Gastrocnemius medialis (tissue), 4 donors: ENCODE measurements at places on chromosomes 1 and 21.

GRCh38 chr1:212104586-212105325 is 69.2 kb downstream of the DTL start:
- no peak for DNase-seq

- DNase-seq, result no peak
These were observed 281.9 kb upstream of the POU3F1 start for GRCh38 chr1:38328278-38329035.

DNA sequence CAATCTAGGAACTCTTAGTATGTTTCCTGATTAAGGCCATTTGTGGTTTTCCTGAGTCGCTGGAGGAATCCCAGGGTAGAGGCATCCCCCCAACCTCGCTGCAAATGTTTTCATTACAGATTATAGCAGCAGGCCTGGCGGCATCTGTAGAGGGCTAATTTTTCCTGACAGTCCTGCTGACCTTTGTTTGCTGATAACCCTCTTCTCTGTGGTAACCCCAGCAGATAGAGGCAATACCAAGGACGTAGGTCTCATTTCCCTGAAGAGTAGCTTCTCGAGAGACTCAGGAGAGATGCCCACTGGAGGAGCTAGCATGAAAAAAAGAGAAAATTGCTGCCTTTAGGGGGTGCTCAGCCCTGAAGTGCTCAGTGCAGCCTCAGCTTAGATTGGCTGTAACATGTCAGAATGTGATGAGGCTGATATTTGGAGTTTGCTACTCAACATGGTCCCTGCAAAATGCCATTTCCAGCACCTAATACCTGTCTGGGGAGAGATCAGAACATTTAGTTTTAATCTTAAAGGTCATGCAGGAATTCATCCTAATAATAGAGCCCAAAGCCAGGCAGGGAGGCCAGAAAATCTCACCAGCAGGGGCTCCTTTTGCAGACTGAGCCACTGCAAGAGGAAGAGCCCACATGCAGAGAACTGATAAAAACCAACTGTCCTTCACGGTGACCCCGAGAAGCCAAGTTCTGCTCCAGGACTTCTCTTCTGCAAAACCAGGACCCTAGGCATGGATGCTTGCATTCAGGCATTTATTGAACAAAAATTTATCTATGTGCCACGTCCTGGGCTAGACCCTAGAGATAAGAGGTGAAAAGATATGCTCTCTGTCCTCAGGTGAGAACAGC is 184.5 kb downstream of the KAZN start:
- DNase-seq, result no peak

- DNase-seq, result no peak
These were observed 78.8 kb downstream of the EPHB2 start for GRCh38 chr1:22789356-22789994.

DNA sequence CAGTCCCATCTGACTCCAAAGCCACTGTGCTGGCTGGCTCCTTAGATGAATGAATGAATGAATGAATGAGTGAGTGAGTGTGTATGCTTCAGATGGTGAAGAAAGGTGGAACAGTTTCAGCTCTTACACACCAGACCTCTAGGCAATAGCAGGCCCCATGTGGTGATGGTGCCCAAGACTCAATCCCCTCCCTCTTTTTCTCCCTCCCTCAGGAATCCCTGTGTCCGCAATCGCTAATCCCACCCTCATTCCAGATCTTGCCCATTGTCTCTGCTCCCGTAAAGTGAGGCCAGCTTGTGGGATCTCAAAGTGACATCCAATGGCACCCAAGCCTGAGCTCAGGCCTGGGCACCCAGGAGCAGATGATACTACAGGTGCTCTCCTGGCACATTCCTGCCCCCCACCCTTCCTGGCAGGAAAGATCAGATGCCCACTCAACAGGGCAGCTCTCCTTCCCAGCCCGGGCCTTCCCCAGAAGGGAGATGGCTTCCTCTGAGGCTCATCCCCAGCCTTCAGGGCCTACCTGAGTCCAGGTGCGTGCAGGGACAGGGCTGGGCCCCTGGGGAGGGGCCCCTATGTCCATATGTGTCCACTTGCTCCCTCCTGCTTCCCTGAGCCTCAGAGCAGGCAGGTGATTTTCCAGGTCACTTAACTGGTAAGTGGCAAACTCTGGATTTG is 106.4 kb downstream of the HMGB4 start:
- DNase-seq, result no peak

DNA sequence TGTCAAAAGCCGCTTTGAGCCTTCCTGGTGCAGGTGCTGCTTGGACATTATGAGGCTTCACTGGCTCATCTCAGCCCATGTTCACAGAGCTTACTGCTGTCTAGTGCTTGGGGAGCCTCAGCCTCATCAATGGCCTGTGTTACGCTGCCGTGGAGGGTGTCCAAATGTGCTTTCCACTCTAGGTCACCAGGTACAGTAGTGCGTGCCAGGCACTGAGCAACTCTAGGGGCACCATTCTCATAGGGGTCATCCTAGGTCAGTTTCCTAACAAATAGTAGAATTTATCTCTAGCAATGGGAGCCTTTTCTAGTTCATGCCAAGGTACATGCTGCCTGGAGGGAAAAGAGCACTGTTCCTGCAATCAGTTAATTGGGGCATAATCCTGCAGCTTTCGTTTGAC is 193.8 kb downstream of the DYRK1A start:
- DNase-seq, result no peak

DNA sequence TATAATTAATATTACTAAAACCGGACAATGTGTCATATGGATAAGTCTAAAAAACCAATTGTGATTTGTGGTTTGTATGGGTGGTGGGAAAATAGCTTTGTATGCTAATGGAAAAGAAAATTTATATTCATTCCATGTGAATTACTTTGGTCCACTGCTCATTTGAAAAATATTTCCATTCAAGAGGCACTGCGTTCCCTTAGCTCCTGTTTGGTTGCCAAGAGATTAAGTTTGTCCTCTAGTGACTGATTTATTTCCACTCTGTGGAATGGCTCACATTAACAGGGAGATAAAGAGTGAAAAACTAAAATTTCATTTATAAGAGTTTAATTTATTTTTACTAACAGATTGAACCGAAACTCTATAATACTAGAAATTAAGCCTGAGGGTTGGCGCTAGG is 744.1 kb upstream of the CHRM3 start:
- no peak for DNase-seq

DNA sequence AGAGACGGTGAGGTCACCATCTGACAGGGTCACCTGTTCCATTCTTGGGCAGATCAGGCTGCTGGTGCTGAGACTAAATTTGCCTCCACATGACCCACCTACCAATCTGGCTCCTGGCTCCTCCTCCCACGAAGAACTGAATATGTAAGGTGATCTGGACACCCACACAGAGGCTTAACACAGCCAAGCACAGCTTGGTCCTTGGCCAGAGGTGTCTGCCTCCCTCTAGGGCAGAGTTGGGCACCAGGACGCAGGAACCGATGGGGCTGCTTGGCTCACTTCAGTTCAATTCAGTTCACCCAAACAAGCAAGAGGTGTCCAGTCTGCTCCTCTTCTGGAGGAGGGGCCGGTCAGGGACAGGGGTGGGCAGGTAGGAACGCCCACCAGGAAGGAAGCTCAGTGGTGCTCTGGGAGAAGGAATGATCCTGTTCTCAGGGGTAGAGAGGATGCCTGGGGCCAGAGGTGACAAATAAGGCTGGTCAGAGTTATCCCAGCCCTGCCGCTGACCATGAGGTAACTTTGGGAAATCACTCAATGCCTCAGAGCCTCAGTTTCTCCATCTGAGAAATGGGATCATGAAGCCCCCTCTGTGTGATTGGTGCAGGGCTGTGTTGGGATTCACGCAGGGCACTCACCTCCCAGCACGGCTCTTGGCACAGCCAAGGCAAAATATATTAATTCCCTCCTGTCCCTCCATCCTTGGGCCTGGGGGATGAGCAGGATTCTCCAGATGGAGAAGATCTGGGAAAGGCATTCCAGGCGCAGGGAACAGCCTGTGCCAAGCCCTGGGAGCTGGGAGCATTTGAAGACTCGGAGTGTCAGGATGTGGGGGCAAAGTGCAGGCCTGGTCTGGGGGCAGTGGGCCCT is 284.5 kb downstream of the PTPRU start:
- no peak for DNase-seq

DNA sequence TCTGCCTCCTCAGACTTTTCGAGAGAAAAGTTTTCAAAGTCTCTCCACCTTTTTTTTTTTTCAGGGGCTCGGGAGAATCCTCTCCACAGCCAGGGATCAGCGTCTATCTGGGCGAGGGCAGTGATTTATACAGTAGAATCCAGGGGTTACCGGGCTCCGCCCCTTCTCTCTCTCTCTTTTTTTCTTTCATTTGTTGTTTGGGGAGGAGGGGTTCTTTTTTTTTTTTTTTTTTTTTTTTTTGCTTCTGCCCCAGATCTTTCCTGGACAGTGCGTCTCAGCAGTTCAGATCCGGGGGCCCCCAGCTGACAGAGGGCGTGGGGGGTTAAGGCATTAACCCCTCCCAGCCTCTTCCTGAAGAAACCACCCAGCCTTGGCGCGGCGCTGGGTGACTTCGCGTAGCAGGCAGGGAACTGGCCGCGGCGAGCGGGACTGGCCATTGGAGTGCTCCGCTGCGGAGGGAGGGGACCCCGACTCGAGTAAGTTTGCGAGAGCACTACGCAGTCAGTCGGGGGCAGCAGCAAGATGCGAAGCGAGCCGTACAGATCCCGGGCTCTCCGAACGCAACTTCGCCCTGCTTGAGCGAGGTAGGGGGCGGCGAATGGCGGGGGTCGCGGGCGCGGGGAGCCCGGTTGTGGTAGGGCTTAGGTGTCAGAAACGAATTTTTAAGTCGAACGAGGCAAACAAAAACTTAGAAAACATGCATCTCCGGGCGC is at the start of gene S1PR1:
Gene S1PR1 (plus strand): TSS at position 504 of the 713 bp plus-strand sequence. CDS start 1,966 bp downstream, outside the sequence.
- DNase-seq, result peak; percentile 14

DNA sequence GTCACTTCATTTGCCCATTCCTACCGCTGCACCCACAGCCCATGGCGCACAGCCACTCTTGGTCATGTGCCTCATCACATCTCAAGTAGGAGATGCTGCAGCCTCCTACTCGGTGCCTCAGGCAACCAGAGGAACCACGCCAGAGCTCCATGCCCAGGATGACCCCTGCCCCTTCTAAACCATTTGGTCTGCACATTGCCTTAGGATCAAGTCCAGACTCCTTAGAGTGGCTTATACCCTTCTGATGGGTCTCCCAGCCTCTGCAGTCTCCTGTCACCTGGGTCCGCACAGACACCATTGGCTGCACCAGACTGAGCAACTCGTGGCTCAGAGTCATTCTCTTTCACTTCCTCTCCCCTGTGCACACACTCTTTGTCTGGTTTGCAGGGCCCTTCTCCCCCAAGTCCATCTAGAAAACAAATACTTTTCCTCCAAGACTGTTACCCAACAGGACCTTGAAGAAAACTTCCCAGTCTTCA is 2.2 kb upstream of the ADORA3 start:
- DNase-seq, result no peak

DNA sequence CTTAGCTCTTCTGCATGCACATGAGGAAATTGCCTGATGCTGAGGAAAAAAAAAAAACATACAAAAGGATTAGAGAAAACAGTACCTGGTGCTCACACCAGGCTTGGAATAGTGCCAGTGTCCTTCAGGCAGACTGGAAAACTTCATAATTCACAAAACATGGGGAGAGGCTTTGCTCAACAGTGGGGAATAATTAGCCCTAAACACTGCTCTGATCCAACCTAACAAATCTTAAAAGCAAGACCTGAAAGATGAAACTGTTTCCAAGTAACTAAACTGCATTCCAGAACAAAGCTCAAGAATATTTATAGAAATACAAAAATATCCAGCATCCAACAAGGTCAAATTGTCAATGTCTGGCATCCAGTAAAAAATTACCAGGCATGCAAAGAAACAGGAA is 124.8 kb downstream of the AK5 start:
- no peak for DNase-seq

GRCh38 chr1:96416701-96417444 is 304.7 kb upstream of the PTBP2 start:
- DNase-seq, result no peak

DNA sequence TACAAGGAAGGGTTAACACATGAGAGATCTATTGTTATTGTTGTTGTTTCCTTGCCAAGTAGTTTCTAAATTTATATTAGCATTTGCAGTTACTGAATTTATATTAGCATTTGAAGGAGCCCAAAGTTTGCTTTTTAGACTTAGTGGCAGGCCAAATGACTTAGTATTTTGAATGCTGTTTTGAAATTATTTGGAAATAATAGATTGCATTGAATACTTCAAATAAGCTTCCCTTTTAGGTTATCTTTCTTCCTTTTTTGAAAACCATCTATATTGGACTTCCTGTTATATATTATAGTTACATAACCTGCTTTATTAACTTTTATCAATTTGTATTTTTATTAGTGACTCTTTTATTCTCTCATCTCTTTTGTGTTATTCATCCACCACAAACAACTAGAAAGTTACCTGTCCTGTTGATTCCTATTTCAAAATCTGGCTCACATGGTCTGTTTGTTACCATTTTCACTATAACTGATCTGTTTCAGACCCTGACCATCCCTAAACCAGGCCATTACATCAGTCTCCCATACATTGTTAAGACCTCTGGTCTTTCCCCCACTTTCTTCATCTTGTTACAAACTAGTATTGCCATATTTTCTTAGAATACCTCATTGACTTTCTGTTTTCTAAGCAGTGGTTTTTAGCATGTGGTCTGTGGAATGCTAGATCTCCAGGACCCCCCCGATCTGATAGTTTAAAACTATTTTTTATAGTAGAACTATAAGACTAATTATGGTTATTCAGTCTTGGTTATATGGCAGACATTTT is 185.2 kb downstream of the RASAL2 start:
- DNase-seq, result no peak

DNA sequence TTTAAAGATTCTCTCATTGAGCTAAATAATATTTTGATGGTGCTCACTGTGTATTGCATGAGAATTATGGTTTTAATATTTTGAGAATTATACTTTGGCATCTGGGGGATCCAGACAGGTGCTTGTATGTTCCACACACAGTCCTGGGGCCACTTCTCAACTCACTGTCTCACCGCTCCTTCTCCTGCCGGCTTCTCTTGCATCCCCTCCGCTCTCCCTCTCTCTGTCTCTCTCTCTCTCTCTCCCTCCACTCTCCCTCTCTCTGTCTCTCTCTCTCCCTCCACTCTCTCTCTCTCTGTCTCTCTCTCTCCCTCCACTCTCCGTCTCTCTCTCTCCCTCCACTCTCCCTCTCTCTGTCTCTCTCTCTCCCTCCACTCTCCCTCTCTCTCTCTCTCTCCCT is 32.2 kb upstream of the ZC3H12A start:
- DNase-seq, result no peak

DNA sequence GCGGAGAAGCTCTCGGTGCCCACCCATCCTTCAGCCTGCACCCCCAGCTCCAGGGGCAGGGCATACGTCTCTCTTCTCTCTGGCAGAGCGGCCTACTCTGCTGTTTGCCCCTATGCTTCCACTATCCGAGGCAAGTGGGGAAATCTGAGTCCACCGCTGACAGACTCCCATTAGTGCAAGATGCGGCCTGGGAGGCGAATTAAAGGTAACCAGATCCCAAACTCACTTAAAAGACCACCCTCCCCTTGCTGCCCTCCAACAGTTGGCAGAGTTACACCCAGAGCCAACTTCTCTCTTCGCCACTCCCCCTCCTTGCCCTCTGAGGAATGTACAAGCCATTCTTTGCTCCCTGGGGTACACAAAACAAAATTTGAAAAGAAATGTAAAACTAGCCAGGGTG is 6.4 kb downstream of the FOXD3 start:
- DNase-seq, result no peak

GRCh38 chr1:206030191-206030590 is 6.5 kb upstream of the CTSE start:
- no peak for DNase-seq
